ENCODE measurements at places on chromosomes 4 and X.

DNA sequence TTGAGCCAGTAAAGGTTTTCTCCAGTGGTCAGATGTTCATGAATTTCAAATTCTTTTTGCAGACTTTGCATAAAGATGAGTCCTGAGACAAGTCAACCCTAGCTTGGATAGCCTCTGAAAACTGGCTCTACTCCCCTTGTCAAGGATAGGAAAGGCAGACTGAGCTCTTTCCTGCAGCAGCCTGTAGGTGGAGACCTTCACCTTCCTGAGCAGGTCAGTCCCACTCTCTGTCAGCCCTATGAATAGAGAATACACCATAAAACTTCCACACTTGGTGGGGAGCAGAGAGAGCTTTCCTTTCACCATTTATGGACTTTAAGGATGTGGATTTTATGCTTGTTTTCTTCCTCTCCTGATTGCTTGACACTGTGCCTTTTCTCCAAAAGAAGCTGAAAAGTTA is 41.9 kb downstream of the PCDH19 start:
- no peak for DNase-seq

DNA sequence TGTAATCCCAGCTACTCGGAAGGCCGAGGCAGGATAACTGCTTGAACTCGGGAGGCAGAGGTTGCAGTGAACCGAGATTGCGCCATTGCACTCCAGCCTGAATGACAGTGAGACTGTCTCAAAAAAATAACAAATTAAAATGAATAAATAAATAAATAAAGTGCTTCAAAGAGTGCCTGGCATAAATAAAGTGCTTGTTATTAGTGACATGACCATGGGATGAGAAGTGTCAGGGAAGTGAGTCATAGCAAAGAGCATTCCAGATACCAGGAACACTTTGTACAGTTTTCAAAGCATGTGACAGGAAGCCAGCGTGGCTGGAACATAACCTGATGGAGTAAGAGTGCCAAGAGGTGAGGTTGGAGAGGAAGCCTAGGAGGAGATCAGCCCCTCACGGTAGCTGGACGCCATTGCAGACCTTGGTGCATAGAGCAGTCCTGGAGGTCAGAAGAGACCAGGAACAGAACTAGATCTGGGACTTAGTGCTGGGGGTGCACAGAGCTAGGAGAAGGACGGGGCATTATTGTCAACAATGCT is 6.0 kb upstream of the WDR13 start:
- peak; percentile 19 for DNase-seq

GRCh38 chr4:123055943-123056342 is 133.5 kb upstream of the NUDT6 start:
- no peak for DNase-seq

DNA sequence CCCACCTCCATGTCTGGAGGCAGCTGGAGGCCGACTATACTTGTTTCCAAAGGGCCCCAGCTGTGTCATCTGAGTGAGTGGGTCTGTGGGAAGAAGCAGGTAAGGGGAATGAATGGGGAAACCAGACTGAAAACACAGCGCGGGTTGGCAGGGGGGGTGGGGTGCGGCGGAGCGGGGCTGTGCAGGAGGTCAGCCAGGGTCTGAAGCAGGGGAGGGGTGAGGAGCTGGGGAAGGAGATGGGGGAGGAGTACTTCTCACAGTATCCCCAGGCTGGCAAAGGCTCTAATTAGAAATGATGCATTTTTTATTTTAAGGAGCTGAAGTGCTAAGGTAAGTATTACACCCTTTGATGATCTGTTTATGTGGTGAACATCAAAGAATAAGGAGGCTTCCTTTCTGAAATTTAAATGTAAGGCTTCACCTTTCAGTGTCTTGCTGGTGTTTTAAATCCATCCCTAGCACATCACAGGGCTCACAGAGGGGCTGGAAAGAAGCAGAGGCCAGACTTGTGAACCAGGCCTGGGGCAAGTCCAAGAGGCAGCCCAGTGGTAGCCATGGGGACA is 37.5 kb downstream of the SMIM20 start:
- no peak for DNase-seq

GRCh38 chr4:11196927-11197522 is 231.7 kb downstream of the HS3ST1 start:
- no peak for DNase-seq

- no peak for DNase-seq
Measured at GRCh38 chr4:22428441-22428840, 87.4 kb downstream of the ADGRA3 start.

DNA sequence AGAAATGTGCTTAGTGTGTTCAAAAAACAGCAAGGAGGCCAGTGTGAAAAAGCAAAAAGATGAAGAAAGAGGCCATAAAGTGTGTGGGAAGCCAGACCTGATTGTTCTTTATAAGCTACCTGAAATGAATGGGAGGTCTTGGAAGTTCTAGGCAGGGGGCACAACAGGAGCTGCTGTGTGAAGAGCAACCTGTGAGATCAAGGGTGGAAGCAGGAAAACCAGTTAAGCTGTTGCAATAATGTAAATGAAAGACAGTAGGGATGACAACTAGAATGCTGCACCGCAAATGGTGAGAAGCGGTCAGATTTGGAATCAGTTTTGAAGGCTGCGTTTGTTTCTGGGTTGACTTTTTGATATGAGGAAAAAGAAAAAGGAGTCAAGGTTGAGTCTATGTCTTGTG is 123.5 kb downstream of the TMEM144 start:
- no peak for DNase-seq

Data from fibroblast of skin of left quadriceps (primary cell).